ENCODE measurements at places on chromosomes 11 and 22.
A peak's percentile ranks its signal among the peaks of the same experiment; 100 is the strongest.

- peak; percentile 28 for DNase-seq
Observed at GRCh38 chr22:39317084-39317774, 2.2 kb downstream of the RPL3 start.

GRCh38 chr11:24238771-24239645 is 257.8 kb upstream of the LUZP2 start:
- no peak for DNase-seq

DNA sequence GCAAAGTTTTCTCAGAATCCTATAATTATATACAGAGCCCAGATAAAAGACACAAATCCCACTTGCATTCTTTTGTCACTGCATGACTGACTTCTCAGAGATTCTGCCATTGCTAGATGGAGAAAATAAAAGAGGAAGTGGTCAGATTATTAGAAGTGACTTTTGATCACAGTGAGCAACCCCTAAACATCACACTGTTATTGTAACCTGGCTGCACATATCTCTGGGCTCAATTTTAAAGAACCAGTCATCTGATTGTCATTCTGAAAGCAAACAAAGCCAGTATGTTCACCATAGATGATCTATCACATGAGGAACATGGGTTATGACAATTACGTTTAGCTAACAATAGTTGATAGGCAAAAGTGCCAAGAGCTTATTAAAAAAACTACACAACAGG is 47.8 kb downstream of the COPB1 start:
- no peak for DNase-seq

DNA sequence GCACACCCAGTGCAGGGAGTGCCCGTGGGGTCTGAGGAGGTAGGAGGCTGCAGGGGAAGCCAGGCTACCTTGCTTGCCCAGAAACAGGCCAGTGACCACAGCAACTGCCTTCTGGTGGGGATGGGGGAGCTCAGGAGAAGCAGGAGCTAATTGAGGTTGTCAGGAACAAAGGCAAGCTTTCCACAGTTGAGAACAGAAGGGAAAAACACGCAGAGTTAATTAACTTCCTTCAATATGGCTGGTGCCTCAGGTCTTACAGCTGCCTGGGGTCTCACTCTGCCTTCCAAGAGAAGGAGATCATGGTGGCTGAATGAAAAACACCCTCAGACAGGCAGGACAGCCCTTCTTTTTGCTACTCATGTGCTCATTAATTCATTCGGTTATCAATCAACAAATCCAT is 127.9 kb upstream of the SYT13 start:
- DNase-seq: no peak

GRCh38 chr11:61151545-61152252 is 9.5 kb downstream of the VPS37C start:
- DNase-seq: no peak

GRCh38 chr11:130804306-130805076 is 111.8 kb downstream of the SNX19 start:
- no peak for DNase-seq

GRCh38 chr22:26450453-26451185 is 21.6 kb downstream of the ASPHD2 start:
- no peak for DNase-seq

- no peak for DNase-seq
Observed at GRCh38 chr11:119782739-119783072, 53.7 kb upstream of the NECTIN1 start.

- no peak for DNase-seq
Observed at GRCh38 chr11:444396-445144, 2.8 kb upstream of the ANO9 start.

DNA sequence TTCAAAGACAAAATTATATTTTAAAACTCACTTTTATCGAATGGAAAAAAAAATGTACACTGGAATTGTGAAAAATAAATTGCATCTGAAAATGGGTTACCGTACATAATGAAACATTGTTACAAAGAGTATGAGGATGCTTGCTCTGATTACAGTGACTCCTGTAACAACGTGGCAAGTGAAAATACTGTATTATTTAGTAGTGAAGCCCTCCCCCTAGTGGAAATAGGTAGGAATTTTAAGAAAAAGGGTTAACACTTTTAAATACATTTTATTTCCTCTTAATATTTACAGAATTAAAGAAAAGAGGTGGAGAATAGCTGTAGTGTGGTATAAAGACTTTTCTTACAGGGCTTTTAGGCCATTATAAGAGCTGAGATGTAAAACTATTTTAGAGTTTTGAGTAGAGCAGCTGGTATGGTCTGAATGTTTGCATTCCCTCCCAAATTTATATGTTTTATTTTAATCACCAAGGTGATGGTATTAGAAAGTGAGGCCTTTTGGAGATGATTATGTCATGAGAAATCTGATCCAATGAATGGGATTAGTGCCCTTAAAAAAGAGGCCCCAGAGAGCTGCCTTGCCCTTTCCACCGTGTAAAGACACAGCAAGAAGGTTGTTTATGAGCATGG is 25.2 kb downstream of the FAM76B start:
- DNase-seq: no peak

- DNase-seq: no peak
Observed at GRCh38 chr11:128574576-128575011, 12.8 kb downstream of the ETS1 start.

- DNase-seq: no peak
Observed at GRCh38 chr22:48754611-48755058, 1073.0 kb downstream of the BRD1 start.

- no peak for DNase-seq
Observed at GRCh38 chr11:77038029-77038824, 4.0 kb downstream of the B3GNT6 start.

DNA sequence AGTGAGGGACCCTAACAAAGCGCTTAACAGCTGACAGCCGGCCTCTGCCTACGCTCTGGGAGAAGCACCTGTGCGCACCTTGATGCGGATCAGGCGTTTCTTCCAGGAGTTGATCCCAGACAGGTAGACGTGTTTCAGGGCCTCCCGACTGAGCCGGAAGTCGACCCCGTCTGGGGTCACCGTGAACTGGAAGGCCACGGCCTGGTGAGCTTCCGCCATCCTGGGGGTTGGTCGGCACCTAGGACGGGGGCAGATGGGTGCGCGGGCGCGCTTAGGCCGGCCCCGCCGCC is 585 bp downstream of the CPT1B start:
- no peak for DNase-seq

- DNase-seq: no peak
Observed at GRCh38 chr11:89667001-89667400, 43.1 kb upstream of the TRIM77 start.
